ENCODE measurements at places on chromosomes 6 and 20.
A peak's percentile ranks its signal among the peaks of the same experiment; 100 is the strongest.

- DNase-seq, result no peak
These were observed 112.5 kb downstream of the JPH2 start for GRCh38 chr20:44074252-44075151.

DNA sequence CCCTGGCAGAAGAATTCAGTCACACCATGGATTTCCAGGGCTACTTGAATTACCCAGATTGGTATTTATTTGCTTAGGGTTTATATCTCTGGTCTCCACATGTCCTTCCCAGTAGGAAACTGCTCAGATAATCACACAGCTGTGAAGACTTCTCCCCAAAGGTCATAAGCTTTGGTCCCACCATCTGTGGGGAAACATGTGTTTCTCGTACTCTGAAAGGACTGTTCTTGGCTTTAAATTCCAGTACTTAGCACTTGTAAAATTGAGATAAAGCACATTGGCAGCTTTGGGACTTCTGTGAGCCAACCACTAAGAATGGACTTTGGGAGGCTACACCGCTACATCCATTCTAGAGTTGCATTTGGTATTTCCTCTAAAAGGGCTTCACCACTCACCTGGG, 205.3 kb upstream of the FOXA2 start:
- DNase-seq, result no peak

GRCh38 chr6:158174514-158174913, 6.4 kb downstream of the GTF2H5 start:
- DNase-seq, result no peak

GRCh38 chr6:43124481-43124880, 46.6 kb upstream of the SRF start:
- no peak for DNase-seq

GRCh38 chr6:154555073-154555677, 44.7 kb upstream of the CNKSR3 start:
- DNase-seq, result no peak

- DNase-seq, result no peak
These were observed at the start of gene SLC17A4 for GRCh38 chr6:25754535-25754934. Gene SLC17A4, plus strand, starts transcription at chr6:25754742. Its CDS starts 7,221 bp downstream, at chr6:25761963.

GRCh38 chr6:94683409-94683808, 893.9 kb upstream of the MANEA start:
- no peak for DNase-seq

- DNase-seq, result no peak
These were observed 9.4 kb upstream of the SRC start for GRCh38 chr20:37336369-37337207.

GRCh38 chr20:22285555-22285954, 298.8 kb downstream of the FOXA2 start:
- no peak for DNase-seq

DNA sequence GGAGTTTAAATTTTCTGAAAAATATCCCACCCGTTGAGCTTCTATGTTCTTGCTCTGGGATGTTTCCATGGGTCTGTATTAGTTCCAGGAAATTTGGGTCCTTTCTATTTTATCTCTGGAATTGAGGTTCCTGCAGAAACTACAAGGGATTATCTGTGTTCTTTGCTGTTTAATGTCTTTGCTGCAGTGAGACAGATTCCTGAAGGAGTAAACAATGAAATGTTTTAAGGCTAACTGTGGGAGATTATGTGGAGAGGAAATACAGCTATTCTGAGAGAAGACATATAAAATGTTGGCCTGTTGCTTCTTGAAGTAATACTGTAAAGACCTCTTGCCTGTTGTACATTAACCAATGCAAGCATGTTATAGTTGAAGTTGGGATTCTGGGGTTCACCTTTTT, 43.5 kb downstream of the SAMD5 start:
- DNase-seq, result no peak

DNA sequence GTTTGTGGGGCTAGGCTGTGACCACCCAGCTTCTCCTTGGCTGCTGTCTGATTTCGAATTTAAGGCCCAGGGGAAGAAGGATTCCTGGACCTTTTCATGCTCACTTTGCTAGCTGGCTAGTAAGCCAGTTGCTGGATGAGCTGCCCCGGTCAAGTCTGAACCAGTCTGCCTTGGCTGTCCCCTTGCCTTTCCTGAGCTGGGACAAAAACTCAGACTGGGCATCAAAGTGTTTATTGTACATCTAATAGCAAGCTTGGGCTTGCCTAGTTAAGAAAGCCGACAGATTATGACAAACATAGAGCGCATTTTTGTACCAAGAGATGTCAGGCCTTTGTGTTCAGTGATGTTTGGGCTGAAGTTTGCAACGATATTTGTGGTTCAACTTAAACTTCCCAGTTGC, 750 bp upstream of the PAK5 start:
- no peak for DNase-seq

DNA sequence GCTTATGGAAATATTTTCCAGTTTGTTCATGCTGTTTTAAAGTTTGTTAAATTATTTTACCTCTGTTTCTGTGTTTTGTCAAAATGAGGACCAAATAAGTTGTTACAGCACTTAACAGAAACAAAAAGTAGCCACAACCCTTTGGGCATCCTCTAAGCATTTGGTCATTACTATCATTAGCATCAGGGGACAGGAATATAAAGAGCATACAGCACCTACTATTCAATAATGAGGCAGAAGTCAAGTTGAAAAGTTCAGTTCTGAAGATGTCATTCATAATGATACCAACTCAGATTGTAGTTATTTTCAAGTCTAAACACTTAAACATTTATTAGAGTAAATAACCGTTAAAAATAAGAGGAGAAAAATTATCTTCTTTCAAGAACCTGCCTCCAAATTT, 862.3 kb upstream of the FLRT3 start:
- no peak for DNase-seq

GRCh38 chr6:21588481-21589351, 4.8 kb upstream of the SOX4 start:
- DNase-seq, result peak; percentile 20

- DNase-seq, result no peak
These were observed 33.0 kb upstream of the HFE start for GRCh38 chr6:26053992-26054780.

GRCh38 chr6:91449539-91449938, 862.7 kb upstream of the MAP3K7 start:
- DNase-seq, result no peak

GRCh38 chr6:156809034-156809433, 31.9 kb downstream of the ARID1B start:
- no peak for DNase-seq

GRCh38 chr20:59231124-59231804, 67.6 kb downstream of the ZNF831 start:
- no peak for DNase-seq

DNA sequence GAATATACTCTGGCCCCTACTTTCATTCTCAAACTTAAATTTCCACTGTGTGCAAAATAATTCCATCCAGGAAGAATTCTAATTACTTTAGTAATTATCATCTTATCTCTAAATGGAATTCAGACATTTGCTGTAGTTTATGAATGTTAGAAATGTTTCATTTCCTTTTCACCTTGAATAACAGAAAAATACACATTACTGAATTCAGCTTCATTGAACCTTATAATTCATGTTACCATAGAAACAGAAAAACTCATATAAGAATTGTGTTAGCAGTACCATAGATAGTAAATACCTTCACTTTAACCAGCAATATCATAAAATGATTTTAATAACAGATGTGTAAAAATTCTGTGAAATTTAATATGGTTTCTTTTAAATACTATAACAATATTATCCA, 514.9 kb downstream of the CDKAL1 start:
- no peak for DNase-seq

GRCh38 chr6:144216668-144217218, 66.4 kb downstream of the STX11 start:
- no peak for DNase-seq
